ENCODE measurements at places on chromosomes 2 and 18.

DNA sequence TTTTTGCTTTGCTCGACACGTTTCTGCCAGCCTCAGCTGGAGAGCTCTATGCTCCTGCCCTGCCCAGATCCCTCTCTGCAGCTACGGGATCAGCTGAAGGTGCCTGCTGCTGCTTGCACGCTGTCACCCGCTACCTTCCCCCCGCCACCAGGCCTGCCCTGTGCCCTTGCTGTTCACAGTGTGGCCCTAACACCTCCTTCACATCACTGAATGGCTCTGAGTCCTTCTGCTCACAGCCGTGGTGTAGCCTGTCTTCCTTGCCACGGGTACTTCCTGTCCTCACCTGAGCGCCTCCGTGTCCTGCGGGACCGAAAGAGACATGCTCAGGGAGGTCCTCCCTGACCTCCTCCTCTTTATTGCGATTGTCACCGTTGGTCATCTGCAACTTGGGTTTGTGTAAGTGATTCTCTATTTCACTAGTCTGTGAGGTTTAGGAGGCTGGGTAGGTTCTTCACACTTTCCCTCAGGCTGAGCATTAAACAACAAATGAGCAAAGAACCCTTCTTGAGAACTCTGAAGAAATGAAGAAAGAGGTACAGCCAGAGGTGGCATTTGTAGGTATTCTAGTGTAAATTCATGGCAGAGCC is 127.5 kb downstream of the NCK2 start:
- DNase-seq, result no peak

DNA sequence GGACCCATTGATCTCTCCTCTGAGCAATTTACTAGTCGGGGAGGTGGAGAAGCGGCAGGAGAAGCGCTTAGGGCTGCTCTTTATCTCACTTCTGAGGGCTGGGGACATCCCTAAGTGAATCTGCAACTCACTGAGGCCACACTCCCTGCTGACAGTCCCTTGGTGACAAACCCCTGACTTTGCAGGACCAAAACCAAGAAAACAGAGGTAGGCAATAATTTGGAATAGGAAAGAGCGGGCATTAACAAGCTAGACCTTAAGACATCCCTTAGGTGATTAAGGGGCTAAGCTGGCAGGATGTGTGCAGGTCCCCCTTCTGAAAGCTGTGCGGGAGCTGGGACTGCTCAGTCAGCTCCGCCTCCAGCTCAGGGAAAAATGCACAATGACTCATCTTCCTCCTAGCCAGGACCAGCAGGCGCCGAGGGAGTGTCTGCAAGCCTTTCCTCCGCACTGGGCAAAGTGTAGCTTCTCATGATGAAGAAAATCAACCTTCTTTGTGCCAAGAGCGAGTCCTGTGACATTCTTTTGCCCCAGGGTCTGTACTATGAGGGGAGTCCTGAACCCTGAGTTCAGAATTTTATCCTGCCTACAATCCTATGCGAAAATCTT is 63.3 kb downstream of the BOD1L2 start:
- DNase-seq, result no peak

DNA sequence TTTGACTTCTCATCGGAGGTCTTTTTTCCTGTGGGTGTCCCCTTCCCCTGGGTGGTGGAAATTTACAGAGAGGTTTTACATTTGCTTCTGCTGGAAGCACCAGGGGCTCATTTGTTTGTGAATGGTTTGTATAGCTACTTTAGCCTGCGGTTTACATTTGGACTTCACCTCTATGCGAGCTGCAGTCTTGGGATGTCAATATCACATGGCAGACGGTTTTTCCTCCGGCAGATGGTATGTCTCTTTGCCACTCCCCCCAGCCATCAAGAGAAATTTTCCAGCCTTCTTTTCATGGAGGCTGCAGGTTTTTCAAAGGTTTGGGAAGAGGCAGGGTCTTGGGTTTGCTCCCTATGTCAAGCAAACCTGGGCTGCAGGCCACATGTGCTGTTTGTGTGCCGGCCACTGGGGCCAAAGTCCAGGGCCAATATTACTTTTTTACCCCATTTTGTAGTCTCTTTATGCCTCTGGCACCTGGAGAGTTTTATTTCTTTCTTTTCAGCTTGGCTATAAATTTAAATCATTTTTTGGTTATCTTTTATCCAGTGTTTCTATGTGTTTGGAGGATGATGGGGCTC is 23.9 kb upstream of the BOD1L2 start:
- no peak for DNase-seq

- DNase-seq, result no peak
These were observed 196.9 kb downstream of the C1D start for GRCh38 chr2:67865917-67866316.

- DNase-seq, result no peak
These were observed 40.7 kb downstream of the VIT start for GRCh38 chr2:36737131-36737750.

GRCh38 chr2:112566104-112566503 is 18.3 kb upstream of the CHCHD5 start:
- DNase-seq, result no peak

DNA sequence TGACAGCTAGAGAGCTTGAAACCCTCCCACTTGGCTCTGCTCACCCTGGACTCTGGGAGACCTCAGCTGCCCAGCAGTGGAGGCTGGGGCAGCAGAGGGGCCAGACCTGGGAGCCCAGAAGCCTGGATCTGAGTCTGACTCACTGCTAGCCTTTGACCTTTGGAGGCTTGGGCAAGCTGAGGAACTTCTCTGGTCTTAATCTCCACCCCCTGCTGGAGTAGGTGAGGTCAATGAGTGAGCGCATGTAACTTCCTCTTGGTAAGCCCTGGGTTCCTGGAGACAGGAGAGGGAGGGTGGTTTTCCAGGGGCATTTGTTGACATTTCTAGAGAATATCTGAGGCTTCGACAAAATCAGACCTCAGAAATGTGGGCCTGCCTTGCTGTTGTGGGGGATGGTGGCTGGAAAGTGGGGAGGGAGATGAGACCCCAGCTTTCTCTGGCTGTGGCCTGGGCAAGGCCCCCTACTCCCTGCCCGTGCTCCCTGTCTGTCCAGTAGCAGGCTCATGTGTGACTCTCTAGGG is 73.0 kb upstream of the YWHAQ start:
- DNase-seq, result no peak

GRCh38 chr18:79496978-79497637 is 101.4 kb downstream of the NFATC1 start:
- DNase-seq, result no peak

- DNase-seq, result no peak
These were observed 5.0 kb downstream of the TMEM237 start for GRCh38 chr2:201638326-201638725.

GRCh38 chr2:73091164-73091563 is 19.7 kb upstream of the SFXN5 start:
- no peak for DNase-seq

DNA sequence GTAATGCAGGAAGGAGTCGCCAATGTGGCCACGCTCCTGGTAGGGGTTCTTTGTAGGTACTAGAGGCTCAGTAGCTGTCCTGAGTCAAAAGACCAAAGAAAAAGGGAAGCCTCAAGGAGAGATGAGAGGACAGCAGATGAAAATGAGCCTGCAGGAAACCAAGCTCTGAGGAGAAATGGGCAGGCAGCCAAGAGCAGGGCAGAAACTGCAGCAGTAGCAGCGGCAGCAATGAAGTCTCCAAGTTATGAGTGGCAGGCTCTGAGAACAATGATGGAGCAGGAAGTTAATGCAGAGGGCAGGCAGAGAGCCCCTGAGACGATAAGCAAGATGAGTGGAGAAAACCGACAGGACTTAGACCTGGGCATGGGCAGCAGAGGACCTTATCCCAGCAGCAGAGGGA is 48.2 kb upstream of the TMEM200C start:
- no peak for DNase-seq

DNA sequence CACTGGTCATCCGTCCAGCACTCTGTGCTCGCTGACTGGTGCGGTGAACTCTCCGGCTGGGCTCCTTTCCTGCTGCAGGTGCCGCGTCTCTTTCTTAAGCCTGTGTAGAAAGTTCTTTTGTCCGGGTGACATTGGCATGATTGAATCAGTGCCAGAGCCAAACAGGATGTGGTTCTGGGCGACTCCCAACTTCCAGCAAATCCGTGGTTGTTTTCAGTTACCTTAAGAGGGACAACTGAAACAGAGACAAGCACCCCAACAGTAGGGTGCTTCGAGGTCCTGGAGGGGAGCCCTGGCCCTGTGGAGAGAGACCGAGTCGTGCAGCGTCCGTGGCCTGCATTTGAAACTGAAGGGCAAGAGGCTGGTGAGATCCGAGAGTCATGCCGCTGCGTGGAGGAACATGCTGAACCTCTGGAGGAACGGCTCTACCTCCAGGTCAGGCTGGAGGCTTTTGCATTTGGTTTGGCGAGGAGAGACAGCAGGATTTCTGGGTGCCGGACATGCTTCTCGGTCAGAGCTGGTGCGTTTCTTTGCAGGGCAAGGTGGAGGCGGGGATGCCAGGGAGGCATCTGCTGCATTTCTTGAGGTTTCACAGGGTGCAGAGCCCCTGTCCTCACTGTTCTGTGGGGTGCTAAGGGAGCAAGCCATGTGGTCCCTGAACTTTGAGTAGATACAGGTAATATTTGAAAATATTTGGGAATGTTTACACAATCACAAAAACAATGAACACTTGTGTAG is 26.8 kb downstream of the SH3BP4 start:
- no peak for DNase-seq

DNA sequence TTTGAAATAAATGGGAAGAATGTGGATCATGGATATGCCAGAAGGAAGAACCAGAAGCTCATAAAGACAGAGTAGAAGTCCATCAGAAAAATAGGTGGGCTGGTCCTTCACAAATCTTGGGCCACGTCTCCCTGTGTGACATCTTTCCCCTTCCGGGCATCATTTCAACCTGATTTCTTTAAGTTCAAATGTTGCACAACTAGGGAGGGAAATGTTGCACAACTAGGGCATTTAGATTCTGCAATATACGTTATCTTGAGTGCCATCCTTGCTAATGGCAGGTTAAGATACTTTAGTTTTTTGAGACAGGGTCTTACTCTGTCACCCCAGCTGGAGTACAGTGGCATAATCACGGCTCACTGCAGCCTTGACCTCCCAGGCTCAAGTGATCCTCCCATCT is 129.6 kb downstream of the CERS6 start:
- no peak for DNase-seq

GRCh38 chr18:77138270-77138669 is 5.7 kb upstream of the MBP start:
- no peak for DNase-seq

- DNase-seq, result no peak
These were observed 29.8 kb downstream of the MOGAT1 start for GRCh38 chr2:222701233-222701632.

DNA sequence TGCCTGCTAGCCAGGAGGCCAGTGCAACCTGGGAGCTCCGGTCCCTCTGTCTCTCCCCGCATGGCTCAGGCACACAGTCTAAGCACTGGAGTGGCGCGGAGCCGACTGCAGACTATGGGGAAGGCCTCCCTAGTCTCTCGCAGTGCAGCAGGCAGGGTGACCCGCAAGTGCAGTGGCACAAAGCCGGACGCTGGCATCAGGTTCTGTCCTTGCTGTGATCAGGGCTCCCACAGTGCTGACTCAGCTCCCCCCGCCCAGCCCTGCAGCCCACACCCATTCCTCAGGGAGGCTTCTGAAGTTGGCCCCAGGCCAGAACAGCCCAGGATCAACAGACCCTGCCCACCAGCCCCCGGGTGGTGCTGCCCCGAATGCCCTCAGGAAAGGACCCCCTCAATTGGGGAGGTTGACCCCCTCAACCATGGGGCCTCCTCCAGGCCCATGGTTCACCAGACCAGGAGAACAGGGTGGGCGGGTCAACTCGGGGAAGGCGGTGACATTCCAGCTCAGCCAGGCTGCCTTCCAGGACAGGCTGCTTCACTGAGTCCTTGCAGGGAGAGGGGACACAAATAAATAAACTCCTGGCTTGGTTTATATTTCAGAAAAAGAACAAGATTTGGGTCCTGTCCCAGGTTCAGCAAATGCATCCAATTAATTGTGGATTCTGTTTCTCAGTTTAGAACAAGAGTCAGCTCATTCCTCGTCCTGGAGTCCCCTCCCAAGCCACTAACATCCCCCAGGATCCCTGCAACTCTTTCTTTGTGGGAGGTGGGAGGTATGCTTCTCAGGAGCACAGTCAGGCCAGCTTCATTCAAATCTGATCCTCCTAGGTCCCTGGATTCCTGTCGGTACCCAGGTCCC is 12.2 kb downstream of the BIN1 start:
- no peak for DNase-seq

GRCh38 chr2:3462493-3463104 is 56.7 kb downstream of the ADI1 start:
- no peak for DNase-seq

GRCh38 chr2:191352536-191352935 is 107.3 kb downstream of the MYO1B start:
- DNase-seq, result no peak

DNA sequence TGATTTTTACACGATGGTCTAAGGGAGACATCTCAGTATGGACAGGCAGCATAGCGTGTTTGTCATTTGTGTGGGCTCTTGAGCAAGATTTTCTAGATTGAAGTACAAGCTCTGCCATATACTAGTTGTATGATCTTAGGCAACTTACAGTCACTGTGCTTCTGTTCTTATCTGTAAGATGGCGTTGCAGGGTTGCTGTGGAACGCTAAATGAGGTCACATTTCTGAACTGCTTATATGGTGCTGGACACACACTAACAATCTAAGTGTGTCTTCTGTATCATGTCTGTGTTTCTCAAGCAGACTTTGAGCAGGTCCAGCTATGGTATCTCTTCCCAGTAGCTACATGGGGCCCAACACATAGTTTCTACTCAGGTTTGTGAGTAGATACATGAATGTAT is 29.2 kb downstream of the PARD3B start:
- DNase-seq, result no peak
